Naive thymus-derived CD4-positive, alpha-beta T cell (primary cell): ENCODE measurements at places on chromosomes 16 and 17.

DNA sequence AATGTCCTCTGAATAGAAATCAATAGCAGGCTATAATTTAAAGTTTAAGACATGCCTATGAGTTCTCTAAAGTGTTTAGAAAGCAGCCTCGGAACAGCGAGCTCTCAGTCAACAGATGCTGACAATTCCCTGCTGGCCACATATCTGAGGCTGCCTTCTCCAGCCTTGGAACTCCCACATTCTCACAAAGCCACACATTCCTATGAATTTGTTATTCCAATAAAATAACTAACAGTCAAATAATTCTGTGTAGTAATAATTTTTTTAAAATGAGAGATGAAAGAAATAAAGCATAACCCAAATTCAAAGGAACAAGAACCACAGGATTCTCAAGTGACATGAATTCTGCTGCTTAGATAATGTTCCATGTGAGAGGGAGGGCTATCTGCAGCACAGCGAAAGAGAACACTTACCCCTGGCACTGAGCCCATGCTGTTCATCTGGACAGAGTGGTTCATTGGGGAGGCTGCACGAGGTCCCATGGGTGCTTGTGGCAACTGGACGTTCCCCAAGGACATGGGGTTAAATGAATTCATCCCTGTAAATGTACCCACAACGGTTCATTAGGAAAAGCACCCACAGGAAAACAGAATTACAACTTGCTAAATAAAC lies 56.9 kb upstream of the TRAP1 start:
- DNase-seq = no peak

GRCh38 chr17:39674702-39675389 lies 6.6 kb downstream of the PNMT start:
- no peak for DNase-seq

DNA sequence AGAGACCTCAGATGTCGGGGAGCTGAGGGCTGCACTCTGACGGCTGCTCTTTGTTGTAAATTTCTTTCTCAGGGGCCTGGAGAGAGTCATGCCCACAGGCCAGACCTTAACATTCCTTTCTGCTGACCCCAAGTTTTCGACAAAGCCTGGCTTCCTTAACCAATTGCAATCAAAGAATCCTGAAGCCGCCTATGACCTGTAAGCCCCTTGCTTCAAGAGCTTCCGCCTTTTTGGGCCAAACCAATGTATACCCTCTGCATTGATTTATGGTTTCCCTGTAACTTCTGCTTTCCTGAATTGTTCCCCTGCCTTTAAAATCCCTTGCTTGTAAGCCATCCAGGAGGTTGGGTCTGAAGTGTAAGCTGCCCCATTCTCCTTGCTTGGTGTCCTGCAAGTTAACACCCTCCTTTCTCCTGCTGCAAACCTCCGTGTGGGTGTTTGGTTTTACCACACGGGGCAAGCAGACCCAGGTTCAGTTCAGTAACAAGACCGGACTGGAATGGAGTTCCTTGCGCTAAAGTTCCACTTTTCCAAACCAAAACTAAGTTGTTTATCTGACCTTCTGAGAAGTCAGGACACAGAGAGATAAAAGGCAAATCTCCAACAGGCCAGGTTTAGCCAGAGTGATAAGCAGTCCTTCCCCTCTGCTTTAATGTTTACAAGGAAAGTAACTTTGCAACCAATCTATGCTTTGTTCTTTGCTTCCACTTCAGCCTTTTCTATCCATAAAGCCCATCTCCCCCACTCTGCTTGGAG lies 141.6 kb downstream of the KCNJ12 start:
- DNase-seq = no peak

GRCh38 chr17:42153919-42154742 lies 658 bp downstream of the RAB5C start:
- DNase-seq = no peak

DNA sequence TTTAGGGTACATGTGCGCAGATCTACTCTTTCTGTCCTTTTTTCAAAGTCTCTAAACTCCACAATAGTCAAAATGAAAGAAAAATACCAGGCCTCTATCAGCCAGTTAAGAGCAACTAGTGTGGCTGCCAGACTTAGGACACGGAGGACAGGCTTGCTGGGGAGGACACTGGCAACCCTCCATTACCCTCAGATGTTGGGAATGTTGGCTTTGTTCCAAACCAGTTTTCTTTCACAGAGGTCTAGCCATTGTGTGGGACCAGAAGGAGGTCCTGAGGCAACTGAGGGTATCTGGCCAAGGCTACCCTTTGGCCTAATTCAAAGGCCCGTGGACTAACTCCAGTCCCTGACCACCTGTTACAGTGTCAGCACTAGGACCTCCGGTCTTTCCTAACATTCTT lies 51.2 kb upstream of the MED9 start:
- no peak for DNase-seq

GRCh38 chr16:19718624-19718965 lies 524 bp downstream of the IQCK start:
- no peak for DNase-seq

- no peak for DNase-seq
These were observed 3.4 kb downstream of the TRAF4 start for GRCh38 chr17:28747051-28747691.

GRCh38 chr16:10076037-10076436 lies 106.2 kb downstream of the GRIN2A start:
- no peak for DNase-seq

- DNase-seq = no peak
These were observed 29.1 kb downstream of the HS3ST3A1 start for GRCh38 chr17:13572581-13572980.

DNA sequence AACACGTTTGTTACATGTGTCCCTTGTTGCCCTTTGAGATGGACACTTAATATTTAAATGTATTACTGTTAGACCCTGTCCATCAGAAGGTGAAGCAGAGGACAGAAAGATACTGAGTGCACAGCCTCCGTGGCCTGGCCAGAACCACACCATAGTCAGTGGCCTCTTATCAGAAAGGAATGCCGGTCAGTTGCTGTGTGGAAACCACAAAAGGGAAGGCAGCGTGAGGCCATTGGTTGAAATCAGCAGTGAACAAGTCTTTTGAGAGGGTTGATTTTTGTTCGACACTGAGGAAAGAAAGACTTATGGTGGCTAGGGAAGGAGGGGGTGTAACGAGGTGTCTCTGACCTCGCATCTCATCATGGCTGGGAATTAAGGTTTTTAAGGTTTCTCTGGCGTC lies 85.4 kb upstream of the CLEC18A start:
- DNase-seq = no peak

- DNase-seq = no peak
These were observed 50.2 kb downstream of the WSB1 start for GRCh38 chr17:27343977-27344607.

GRCh38 chr16:87391324-87391949 lies 699 bp upstream of the MAP1LC3B start:
- peak; percentile 8 for DNase-seq

- no peak for DNase-seq
These were observed 14.2 kb downstream of the RNF112 start for GRCh38 chr17:19424934-19425868.

DNA sequence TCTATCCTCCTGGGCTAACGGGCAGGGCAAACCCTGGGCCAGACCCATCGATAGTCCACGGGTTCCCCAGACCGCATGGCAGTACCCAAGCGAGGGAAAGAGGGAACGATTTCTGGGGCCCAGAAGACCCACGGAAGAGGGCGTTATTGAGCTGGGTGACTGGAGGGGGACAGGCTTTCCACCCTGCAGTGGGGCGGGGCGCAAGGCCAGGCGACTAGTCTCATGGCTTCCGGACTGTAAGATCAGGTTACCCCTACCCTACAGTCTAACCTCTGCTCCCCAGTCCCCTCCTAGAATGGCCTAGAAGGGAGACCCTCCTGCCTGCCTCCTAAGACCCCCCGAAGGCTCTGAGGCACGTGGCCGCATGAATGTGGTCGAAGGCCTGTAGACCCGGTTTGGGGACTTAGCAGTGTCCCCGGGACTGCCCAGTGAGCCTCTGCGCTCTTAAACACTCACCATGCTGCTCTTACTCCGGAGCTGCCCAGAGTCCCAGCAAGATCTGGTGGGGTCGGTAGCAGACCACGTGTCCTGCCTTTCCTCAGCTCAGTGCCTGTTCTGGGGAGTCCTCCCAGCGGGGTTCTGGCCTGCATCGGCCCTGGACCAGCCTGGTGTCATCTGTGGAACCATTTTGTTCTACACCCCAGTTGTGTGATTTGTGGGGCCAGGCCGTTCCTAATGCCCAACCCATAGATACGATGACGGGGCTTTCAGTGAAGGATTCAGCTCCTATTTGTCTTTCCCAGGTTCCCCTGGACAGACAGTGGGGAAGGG lies 13.2 kb upstream of the AURKB start:
- DNase-seq = peak; percentile 46

DNA sequence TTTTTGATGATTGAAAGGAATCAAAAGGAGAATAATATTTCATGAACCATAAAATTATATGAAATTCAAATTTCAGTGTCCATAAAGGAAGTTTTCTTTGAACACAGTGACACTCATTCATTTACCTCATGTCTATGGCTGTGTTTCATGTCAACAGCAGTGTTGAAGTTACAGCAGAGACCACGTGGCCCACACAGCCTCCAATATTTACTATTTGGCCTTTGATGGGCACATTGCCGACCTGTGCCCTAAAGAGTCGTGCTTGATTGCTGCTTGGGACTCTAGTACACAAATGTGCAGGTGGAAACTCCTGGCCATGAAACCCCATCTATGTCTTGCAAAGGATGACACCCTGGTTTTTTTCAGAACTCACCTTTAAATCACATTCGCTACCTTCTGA lies 57.0 kb downstream of the CES1 start:
- no peak for DNase-seq

DNA sequence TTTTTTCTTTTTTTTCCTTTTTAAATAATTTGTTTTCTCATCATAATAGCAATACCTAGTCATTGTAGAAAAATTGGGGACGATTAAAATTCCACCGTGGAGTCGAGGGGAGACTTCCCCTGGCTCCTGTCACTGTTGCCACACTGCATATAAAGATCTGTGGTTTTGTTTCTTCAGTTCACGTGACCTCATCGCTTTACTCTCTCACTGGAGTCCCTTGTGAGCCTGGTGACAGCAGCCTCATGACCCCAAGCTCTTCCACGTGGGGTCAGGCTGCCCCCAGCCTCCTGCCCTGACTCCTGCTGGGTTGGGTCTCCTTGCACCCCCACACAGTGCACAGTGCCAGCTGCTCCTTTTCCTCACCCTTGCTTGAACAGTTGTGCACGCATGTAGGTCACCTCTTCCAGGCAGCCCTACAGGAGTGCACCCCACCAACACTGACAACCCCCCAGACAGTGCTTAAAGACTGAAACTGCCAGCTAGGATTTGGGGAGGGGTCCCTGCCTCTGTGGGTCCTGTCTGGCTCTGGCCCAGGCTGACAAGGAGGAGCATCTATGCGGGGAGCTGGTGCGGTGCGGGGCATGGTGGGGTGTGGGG lies 7.3 kb upstream of the METRNL start:
- DNase-seq = no peak

DNA sequence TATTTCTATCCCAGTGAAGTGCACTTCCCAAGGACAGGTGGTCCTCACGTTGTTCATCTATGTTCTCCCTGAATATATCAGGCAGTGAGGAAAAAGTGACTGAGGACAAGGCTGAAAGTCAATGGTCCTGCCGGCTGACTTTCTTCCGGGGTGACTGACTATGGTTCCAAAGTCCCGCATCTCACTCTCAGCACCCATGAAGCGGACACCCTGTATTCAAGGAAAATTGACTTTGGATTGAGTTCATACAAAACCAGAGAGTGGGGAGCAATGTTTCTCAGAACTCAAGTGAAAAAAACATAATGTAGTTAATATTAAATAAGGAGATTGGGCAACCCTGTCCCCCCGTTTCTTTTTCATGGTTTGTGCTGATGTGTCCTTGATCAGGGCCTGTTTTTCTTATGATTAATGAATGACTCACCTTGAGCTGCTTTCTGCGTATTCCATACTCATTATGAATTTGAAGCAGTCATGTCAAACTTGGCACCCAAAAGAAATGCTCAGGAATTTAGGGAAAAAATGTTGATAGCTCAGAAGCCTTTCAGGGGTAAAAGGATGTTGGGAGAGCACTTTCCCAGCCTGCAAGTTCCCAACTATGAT lies 184.0 kb downstream of the CYLD start:
- no peak for DNase-seq

- no peak for DNase-seq
These were observed 32.0 kb downstream of the SBK1 start for GRCh38 chr16:28324235-28324886.

- no peak for DNase-seq
These were observed 1.2 kb downstream of the ERN2 start for GRCh38 chr16:23711785-23712184.

DNA sequence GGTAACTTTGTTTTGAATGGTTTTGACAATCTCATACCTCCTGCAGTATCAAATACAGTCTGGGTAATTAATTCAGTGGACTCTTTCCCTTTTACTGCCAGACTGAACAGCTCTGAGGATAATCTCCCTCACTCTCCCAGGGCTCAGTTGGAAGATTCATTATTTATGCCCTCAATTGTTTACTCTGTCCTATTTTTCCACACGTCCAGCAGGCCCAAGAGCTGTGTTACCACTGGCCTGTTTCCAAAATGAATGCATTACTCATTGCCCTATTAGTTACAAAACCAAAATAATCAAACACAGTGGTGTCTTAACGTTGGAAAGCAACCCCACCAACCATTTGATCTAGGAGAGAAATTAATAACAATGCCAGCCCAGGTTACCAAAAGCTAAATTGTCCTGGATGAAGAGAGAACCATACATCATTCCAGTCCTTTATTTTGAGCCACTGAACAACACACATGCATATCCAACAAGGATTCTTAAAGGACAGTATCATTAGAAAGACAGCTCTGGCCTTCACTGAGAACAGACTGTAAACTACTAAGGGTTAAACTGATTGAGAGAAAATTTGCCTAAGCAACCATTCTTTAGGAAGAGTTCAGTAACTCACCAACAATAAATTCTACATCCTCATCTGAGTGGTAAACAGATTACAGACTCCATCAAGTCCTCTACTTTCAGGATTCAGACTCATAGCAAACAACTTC lies 34.5 kb downstream of the FAM222B start:
- no peak for DNase-seq

DNA sequence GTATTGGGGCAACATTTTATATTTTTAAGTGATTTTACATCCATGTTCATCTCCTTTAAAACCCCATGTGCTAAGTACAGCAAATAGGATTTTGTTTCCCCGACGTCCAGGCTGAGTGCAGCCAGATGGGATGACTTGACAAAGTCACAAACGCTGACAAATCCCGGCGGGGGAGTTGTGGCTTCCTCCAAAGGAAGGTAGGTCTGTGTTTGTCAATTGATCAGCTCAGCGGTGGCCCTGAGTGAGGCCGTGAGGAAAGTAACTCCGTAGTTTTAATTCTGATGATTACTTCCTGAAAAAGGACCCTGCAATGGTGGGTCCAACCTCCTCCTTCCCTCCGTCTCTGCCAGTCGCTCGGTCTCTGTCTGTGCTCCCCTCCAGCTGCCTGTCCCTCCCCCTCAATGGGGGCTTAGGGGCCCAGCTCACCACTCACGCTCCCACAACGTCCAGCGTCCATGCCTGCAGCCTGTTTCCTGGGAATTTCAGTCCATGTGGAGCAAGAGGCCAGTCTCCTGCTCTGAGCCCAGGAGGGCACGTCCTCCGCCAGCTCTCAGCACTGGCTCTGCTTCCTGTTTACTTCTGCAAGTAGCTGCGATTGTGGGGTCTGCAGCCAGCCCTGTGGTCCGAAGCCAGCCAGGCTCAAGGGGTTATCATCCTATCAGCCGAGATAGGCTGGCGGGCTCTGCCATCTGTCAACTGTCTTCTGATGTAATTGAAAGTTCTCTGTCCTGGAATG lies 209.4 kb upstream of the FOXF1 start:
- no peak for DNase-seq

- DNase-seq = no peak
These were observed 82.6 kb upstream of the MPHOSPH6 start for GRCh38 chr16:82252582-82252981.

- DNase-seq = no peak
These were observed 35.1 kb upstream of the ABCC3 start for GRCh38 chr17:50599606-50600005.
